Activated T-helper 1 cell treated with anti-CD3 and anti-CD28 coated beads, Interleukin-12 subunit alpha, Interleukin-12 subunit beta, Interleukin-2, Interleukin-4 antibody, amounts not matched to agents 30 ng/mL and 10 ng/mL and 1 ng/mL, durations not matched to agents 14 hours and 24 hours and 36 hours (primary cell): ENCODE measurements at places on chromosomes 11 and 22.

- no peak for DNase-seq
Observed at GRCh38 chr11:130390071-130390758, 38.2 kb downstream of the ADAMTS8 start.

GRCh38 chr11:27201454-27202302 lies 161.1 kb downstream of the BBOX1 start:
- no peak for DNase-seq

- DNase-seq, result no peak
Observed at GRCh38 chr11:78533399-78533798, 41.3 kb downstream of the NARS2 start.

DNA sequence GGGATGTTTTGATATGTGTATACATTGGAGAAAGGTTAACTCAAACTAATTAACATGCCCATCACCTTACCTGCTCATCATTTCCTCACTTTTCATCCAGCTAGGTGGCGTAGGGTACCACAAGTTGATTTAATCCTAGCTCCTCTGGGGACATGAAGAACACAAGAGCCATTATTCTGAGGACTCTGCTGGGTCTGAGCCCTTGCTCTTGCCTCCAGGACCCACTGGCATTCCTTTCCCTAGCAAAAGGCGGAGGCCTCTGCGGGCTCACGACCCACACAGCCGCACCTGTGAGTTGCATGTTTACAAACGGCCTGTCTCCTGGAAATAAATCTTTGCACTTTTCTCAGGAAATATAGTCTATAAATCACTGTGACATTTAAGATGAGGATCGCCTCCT lies 871.9 kb downstream of the TBC1D22A start:
- DNase-seq, result no peak

GRCh38 chr11:60887556-60887955 lies 18.8 kb downstream of the PRPF19 start:
- no peak for DNase-seq

DNA sequence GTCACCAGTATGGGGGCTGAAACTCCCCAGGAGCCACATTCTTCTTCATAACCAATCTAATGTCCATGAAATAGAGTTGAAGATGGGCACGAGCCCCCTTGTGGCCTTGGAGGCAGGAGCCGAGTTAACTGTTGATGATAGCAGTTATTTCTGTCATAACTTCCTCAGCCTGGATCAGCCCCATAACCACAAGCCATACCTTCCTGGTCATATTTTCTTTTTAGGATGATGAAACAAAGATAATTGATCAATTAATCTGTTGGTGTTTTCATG lies 65.0 kb upstream of the TTC12 start:
- DNase-seq, result no peak

GRCh38 chr11:7088921-7089320 lies at the start of gene RBMXL2:
Gene RBMXL2 (plus strand): TSS chr11:7088998. CDS start chr11:7089121, 123 bp downstream.
- no peak for DNase-seq

- peak; percentile 61 for DNase-seq
Observed at GRCh38 chr11:35391922-35392688, 27.3 kb downstream of the SLC1A2 start.

GRCh38 chr22:17241576-17242330 lies 22.5 kb upstream of the ADA2 start:
- DNase-seq, result no peak

DNA sequence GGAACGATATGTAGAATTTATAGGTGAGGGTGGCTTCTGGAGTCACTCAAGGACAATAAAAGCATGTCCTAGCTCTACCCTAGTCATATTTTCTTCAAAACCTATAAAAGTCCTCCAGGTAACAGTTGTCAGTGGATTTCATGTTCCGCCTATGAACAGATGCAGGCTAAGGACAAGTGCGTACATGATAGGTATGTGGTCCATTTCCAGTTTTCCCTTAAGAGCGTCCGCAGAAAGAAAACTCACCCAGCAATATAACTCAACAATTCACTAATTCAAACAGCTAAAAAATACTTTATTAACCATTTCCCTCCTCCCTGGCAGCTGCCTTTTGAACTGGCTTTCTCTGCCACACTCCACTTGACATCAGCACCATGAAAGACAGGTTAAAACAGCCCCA lies 50.2 kb upstream of the CCDC34 start:
- no peak for DNase-seq

DNA sequence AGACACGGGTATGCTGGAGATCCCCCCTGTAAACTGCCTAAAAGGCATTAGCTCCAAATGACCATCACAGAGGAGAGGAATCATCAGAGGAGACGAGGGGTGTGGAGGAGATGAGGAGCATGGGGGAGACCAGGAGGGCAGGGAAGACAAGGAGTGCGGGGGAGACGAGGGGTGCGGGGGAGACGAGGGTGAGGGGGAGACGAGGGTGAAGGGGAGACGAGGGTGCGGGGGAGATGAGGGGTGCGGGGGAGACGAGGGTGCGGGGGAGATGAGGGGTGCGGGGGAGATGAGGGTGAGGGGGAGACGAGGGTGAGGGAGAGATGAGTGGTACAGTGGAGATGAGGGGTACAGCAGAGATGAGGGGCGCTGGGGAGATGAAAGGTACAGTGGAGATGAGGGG lies 17.5 kb upstream of the GAL start:
- DNase-seq, result no peak

DNA sequence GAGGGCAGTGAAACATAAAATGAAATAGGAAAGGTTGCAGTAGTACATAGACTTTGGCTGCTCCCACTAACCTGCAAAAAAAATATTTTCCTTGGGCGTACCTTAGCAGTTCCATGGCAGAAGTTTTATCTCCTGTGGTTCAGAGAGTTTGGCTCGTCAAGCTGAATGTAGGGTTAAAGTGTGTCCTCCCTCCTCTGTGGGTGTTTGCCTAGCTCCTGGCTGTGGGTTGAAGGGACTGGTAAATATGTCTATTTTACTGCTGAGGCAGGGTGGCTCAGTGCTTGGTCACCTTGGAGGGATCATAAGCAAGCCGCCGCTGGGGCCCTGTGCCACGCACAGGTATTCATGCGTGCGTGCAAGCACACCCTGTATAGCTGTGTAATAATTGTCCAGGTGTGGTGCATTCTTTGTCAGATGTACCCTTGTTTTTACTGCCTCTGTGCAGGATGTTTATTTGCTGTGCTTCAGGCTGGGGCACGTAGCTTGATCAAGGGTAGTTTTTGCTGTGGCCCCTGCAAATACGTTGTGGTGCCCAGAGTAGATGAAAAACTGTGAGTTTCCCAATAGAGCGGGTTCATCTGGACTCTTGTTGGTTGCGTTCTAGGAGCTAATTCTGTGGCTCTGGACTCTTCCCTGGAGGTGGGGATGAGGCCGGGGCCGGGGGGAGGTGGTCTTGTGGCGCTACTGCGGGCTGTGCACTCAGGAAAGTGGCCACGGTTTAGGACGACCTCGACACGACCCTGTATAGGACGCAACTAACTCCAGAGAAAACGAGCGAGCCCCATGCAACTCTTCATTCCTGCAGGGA lies 732 bp upstream of the SORL1 start:
- DNase-seq, result no peak

DNA sequence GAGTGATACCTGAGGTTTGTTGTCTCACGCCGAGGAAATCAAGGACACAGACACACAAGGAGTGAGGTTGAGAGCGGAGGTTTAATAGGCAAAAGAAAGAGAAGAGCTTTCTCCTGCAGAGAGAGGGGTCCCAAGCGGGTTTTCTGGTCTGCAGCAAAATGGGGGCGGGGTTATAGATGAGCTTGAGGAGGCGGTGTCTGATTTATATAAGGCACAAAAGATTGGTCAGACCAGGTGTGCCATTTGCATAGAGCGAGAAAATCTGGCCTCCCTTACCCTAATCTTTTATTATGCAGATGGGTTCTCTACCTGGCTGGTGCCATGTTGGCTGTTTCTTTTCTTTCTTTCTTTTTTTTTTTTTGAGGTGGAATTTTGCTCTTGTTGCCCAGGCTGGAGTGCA lies 11.8 kb downstream of the C11orf96 start:
- no peak for DNase-seq

- DNase-seq, result no peak
Observed at GRCh38 chr11:1208144-1208393, 14.8 kb upstream of the MUC5B start.

DNA sequence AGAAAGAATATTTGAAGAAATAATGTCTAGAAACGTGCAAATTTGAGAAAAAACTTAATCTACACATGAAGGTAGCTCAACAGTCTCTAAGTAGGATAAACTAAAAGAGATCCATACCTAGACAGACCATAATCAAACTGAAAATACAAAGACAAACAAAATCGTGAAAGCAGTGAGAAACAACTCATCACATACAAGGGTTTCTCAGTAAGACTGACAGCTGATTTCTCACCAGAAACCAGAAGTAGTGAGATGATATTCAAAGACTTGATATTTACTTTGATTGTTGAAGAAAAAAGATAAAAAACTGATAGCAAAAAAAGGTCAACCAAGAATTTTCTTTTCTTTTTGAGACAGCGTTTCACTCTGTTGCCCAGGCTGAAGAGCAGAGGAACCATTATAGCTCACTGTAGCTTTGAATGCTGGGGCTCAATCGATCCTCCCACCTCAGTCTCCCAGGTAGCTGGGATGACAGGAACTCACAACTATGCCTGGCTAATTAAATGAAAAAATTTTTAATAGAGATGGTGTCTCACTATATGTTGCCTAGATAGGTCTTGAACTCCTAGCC lies 17.4 kb downstream of the NPAT start:
- DNase-seq, result no peak

GRCh38 chr11:2698386-2699184 lies 1.2 kb downstream of the KCNQ1OT1 start:
- no peak for DNase-seq

DNA sequence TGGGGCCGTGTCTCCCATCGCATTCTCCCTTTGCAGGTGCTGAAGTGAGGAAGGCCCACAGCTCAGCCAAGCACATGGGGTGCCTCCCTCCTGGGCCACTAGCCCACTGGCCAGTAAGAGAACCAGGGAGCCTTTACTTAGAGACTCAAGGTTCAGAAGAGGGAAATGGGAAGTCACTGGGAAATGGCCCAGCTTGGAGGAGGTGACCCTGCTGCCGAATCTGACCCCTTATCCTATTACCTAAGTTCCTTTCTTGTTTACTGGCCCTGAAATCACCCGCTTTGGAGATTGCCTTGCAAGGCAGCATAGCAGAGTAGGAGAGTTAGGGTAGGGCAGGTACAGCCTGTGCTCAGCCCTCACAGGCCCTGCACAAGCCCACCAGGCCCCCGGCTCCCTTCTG lies 24.4 kb downstream of the UPB1 start:
- no peak for DNase-seq

- peak; percentile 38 for DNase-seq
Observed at GRCh38 chr22:38824585-38824984, 19.2 kb downstream of the NPTXR start.

- DNase-seq, result no peak
Observed at GRCh38 chr22:45496451-45496941, 6.2 kb upstream of the FBLN1 start.

DNA sequence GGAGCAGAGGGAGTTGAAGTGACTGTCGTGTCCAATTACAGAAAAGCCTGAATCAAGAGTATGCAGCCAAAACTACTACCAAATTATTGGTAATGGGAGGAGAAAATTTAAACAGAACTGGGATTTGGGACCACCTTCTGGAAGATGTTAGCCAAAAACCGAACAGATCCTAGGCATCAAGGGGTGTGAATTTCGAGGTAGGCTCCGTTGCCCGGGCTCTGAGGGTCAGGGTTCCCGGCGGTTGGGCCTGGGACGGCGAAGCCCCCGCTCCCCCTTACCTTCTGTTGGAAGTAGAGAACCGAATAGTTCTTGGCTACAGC lies 313 bp downstream of the PRCP start:
- DNase-seq, result no peak

DNA sequence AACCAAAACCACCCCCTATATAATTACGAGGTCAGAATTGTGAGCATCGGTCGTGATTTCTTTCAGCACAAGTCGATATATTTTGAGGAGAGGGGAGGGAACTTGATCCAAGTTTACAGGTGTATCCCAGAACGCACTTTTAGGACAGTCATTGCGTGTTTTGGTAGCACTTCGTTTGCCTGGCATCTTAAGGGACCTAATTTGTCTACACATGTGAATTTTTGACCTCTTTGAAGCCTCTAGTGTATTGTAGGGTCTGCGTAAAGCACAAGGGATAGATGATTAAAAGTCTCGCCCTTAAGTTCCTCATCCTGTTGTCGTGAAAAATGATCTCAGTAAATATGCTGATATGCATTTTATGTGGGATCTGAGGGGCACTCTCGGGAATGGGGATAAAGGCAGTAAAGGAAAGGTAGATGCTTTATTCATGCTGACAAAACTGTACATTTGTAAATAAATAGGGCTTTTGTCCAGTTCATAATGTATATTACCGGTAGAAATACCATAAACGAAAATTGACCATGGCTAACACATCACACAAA lies 632 bp upstream of the CCDC34 start:
- no peak for DNase-seq

- DNase-seq, result no peak
Observed at GRCh38 chr11:92180664-92181251, 43.9 kb upstream of the FAT3 start.

DNA sequence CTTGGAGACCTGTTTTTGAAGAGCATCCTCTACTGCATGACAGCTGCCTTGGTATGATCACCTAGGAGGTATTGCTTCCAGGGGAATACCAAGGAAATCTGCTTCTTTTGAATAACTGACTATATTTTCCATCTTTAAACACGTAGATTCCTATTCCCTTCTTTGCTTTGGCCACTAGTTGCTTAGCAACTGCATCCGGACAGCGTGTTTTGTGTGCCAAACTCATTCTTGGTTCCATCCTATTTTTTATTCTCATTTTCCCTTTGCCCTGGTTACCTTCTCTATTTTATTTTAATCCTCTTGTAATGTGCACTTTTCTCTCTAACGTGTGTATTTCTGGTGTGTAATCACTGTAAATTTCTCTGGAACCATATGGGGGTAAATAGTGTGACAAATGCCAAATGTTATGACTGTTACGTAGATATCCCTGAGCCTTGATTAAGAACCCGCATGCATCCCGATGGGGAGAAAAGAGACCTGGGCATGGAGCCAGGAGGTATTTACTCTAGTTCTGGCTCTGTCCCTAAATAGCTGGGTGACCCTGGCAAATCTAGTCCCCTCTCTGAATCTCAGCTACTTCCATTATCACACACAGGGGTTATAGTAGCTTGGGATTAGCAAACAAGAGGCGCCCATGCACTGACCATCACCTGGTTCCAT lies 241.7 kb downstream of the MIAT start:
- no peak for DNase-seq

DNA sequence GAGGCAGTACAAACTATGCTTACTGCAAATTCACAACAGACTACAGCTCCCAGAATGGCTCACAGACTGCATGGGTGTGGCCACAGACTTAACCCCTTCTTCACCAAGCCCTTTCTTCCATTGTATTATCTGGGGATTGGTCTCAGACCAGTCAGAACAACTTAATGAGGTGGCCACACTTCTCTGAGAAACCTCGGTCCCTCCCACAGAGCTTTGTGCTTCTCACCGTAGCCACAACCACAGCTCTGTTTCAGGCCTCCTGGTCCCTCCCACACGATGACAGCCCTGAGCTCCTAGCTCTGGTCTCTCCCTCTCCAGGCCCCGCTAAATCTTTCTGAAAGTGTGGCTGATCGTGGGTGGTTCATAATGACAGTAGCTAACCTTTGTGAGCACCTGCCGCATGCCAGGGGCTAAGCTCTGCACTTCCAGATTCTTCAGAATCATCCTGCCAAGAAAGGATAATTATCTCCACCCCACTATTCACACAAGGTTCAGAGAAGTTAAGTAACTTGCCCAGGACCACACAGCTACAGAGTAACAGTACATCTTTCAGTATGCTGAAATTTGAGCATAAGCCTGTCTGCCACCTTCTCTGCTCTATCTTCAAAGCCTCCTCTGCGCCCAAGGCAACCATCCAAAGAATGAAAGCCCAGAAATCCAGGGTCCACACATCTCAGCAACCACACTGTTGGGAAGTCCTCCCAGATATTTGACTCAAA lies 5.4 kb downstream of the PDE2A start:
- peak; percentile 43 for DNase-seq
